ENCODE measurements at places on chromosomes 7 and 10.
A peak's percentile ranks its signal among the peaks of the same experiment; 100 is the strongest.

DNA sequence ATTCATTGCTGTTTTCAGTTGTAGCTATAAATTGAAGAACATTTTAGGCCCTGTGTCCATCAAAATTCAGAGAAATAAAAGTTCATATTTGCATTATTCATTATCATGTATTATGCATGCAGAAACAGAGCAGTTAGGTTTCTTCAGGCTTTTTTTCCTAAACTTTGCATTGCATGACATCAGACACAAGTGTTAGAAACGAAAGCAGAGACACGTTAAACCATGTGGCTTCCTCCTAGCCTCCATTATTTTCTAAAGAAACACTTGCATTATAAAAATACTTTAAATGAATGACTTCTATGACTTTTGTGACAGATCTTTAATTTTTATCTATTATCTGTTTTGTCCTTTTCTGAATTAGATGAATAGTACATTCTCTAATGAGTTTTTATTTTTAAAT lies 8.8 kb upstream of the EBLN1 start:
- DNase-seq, result no peak

- no peak for DNase-seq
These were observed 54.0 kb downstream of the PWWP2B start for GRCh38 chr10:132450825-132451505.

GRCh38 chr7:83976302-83976701 lies 218.3 kb downstream of the SEMA3A start:
- DNase-seq, result no peak

GRCh38 chr10:101619983-101620382 lies 31.9 kb downstream of the DPCD start:
- no peak for DNase-seq

- DNase-seq, result peak; percentile 71
These were observed 328 bp downstream of the ESYT2 start for GRCh38 chr7:158829021-158829341.

- DNase-seq, result no peak
These were observed 151.3 kb downstream of the TRIL start for GRCh38 chr7:28806841-28807240.

GRCh38 chr10:132316133-132316532 lies 8.4 kb upstream of the STK32C start:
- no peak for DNase-seq

- no peak for DNase-seq
These were observed 1060.7 kb upstream of the GHITM start for GRCh38 chr10:83078645-83079044.

GRCh38 chr10:124428207-124428777 lies 9.6 kb upstream of the OAT start:
- DNase-seq, result no peak

DNA sequence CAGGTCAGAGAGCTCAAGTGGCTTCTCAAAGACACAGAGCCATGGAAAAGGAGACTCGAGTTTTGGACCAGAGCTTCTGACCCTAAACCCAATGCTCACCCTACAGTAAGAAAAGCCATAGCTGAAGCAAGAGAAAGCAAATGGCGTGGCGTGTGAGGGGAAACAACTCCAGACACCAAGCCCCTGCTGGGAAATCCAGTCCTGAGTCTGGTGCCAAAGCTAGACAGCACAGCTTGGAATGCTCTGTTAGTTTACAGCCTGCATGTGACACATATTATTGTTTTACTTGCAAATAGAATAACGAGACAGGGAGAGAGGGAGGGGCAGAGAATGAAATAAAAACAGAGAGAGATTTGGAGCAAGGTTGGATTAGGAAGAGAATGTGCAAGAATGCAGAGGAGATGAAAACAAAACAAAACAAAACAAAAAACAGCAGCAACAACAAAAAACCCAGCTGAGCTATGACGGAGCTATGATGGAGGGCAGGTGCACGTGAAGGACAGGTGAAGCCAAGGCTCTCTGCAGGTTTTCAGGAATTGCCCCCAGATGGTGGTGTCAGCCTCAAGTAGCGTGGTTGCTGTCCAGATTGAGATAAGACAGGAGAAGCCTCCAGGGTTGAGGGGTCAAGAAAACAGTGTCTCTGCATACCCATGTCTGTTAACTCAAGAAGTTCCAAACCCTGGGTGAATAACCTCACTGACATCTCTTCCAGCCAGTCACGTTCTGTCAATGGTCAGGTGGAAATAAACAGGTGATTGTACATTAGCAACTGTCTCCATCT lies 69.7 kb upstream of the LRRC18 start:
- no peak for DNase-seq
